D721Med (cell line): ENCODE measurements at places on chromosomes 1 and 21.

- DNase-seq = no peak
These were observed 58.2 kb upstream of the GADD45A start for GRCh38 chr1:67626861-67627235.

- no peak for DNase-seq
These were observed 316 bp downstream of the AP4B1 start for GRCh38 chr1:113904293-113904673.

- DNase-seq = no peak
These were observed 7.2 kb downstream of the RGL1 start for GRCh38 chr1:183812128-183812527.

- no peak for DNase-seq
These were observed 101.7 kb downstream of the NR5A2 start for GRCh38 chr1:200128944-200129879.

DNA sequence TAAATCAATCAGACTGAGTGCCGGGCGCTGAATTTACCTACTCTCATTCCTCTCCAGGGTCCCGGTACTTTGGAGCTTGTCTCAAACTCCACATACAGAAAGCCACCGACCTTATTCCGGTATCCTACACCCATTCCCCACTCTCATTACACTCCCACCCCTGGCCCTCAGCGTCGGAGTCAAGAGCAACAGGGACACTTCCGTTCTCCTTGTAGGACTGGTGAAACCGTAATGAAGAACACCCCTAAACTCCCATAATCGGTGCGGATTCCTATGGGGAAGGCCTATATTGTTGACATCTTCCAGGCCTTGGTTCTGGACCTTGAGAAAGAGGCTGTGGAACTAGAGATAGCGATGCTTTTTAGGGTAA lies 798 bp downstream of the ZBED6 start:
- no peak for DNase-seq

GRCh38 chr1:241115784-241116183 lies 241.2 kb downstream of the RGS7 start:
- no peak for DNase-seq

DNA sequence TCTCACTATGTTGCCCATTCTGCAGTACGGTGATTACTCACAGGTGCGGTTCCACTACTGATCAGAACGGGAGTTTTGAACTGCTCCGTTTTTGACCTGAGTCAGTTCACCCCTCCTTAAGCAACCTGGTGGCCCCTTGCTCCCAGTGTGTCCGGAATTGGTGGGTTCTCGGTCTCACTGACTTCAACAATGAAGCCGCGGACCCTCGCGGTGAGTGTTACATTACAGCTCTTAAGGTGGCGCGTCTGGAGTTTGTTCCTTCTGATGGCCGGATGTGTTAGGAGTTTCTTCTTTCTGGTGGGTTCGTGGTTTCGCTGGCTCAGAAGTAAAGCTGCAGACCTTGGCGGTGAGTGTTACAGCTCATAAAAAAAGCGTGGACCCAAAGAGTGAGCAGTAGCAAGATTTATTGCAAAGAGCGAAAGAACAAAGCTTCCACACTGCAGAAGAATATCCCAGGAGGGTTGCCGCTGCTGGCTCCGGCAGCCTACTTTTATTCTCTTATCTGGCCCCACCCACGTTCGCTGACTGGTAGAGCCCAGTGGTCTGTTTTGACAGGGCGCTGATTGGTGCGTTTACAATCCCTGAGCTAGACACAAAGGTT lies 17.6 kb upstream of the PARP1 start:
- DNase-seq = no peak

GRCh38 chr1:230632273-230632873 lies 9.9 kb upstream of the COG2 start:
- no peak for DNase-seq

DNA sequence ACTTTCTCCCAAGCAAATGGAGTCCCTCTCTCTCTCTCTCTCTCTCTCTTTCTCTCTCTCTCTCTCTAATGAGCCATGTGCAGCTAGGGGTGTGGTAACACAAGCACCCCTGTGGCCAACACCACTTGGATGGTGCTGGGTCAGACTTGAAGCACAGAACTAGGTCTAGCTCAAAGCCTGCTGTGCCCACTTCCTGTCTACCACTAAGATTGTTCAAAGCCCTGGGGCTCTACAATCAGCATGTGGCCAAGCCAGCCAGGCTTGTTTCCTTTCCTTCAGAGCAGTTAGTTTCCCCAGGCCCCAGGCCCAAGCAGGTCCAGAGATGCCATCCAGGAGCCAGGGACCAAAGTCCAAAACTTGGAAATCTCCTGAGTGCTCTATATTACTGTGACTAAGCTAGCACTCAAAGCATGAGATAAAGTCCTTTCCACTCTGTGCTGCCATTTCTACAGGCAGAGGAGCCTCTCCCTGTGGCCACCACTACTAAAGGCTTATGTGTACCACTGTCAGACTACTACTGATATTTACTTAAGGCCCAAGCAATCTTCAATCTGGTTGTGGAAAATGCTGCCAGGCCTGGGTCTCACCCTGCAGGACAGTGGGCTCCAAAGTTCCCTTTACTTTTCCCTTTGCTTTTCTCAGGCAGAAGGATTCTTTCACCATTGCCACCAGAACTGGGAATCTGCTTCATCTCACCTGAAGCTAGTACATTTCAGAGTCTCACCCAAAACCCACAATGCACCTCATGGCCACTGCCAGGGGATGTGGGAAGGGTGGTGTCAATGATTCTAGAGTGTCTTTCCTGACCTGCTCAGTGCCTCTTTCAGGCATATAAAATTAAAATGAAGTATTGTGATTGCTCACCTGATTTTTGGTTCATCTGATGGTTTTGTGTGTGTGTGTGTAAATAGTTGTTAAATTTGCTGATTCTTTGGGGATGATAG lies 999.5 kb downstream of the NCAM2 start:
- no peak for DNase-seq

GRCh38 chr1:108708691-108709660 lies 3.7 kb upstream of the FNDC7 start:
- no peak for DNase-seq

GRCh38 chr1:175968486-175969172 lies 225.2 kb upstream of the TNR start:
- DNase-seq = no peak

DNA sequence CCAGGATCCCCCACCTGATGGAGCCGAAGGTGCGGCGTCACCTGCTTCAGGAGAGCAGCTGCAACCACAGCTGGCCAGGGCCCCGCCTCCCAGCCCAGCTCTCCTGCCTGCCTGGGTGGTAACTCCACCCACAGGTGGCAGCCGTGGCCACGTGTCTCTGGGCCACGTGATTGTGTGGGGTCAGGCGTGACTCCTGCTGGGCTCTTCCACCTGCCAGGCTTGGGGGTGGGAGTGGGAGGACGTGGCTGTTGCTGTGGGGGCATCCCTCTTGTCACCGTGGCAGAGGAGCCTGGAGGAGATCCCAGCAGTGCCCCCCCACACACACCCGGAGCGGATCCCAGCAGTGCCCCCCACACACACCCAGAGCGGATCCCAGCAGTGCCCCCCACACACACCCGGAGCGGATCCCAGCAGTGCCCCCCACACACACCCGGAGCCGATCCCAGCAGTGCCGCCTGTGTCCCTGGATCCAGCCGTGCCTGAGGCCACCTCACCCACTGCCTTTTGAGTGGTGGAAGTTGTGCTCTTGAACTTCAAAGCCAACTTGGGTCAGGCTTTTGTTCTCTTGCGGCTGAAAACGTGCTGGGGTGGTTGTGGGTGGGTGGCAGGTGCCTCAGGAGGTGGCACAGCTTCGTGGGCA lies 32.2 kb downstream of the POFUT2 start:
- DNase-seq = no peak

GRCh38 chr1:209191262-209191634 lies 392.3 kb upstream of the CAMK1G start:
- DNase-seq = no peak

DNA sequence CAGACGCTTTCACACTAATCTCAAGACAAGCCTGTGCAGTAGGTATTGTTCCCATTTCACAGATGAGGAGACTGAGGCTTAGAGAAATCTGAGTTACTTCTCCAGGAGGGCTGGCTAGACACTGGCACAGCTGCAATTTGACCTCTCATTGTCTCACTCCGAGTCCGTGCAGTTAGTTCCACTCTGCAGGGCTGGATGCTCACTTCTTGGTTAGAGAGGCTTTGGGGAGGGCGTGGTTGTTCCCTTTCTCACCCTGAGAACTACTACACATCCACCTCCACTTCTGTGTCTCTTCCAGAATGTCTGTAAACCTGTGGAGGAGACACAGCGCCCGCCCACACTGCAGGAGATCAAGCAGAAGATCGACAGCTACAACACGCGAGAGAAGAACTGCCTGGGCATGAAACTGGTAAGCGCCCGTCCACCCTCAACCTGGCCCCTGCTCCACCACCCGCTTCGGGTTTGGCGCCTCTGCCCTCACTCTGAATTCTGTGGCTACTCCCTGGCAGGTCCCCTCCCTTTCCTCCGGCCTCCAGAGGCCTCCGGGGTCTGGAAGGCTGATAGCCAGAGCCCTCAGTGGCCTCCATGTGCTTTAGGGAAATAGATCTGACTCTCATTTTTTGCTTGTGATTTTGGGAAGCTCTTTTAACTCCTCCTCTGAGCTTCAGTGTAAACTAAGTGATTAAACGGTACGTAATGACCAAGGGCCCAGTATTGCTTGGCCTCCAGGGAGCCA lies 29.1 kb downstream of the EIF2D start:
- no peak for DNase-seq

DNA sequence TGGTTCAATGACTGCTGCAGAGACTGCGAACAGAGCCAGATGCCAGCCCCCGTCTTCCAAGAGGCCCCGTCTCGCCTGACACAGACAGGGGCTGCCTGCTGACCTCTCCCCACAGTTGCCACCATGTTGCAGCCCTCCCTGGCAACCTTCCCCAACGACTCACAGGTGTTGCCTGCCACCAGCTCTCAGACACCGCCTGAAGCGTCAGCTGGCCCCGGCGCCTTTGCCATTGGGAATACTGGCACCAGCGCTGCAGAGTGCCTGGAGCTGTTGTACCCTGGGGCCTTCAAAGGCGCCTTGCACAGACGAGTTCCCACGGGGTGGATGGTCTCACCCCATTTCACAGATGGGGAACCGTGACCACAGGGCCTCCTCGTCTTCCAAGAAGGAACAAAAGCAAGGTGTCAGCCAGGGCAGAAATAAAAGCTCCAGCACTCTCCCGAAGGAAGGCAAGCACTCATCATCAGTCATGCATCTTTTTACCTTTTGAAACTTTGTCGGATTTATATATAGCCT lies 167.0 kb downstream of the ADSS2 start:
- no peak for DNase-seq
